ENCODE measurements at places on chromosomes 13 and 19.

DNA sequence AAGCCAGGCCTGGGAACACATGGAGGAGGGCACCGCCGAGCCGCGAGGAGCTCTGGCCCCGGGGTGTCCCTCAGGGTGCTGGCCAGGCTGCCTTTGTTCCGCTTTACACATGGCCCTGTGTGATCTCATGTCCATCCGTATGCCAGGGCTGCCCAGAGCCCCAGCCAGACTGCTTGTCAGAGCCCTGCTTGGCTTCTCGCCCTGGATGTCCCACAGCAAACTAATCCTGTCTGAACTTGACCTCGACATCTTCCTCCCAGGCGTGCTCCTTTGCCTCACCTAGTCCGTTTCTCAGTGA is 14.3 kb downstream of the BCKDHA start:
- no peak for DNase-seq

GRCh38 chr19:11598746-11599145 is 1.5 kb downstream of the ZNF627 start:
- DNase-seq: no peak

DNA sequence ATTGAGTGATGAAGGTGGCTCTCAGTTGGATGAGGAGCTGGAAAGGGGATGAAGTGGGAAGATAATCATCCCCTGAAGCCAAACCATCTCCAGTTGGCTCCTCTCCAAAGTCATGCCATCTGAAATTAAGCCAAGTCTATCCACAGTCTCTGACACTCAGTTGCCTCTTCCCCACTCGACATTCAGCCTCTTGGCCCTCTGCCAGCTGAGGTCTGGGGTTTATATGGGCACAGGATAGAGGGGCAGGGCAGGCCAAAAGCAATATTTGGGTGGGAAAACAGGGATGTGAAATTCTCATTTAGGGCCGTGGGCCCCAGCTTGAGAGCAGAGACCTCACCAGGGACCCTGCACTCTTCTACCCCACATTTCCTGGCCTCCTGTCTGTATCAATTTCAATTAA is 85.9 kb downstream of the SLITRK1 start:
- DNase-seq: no peak

DNA sequence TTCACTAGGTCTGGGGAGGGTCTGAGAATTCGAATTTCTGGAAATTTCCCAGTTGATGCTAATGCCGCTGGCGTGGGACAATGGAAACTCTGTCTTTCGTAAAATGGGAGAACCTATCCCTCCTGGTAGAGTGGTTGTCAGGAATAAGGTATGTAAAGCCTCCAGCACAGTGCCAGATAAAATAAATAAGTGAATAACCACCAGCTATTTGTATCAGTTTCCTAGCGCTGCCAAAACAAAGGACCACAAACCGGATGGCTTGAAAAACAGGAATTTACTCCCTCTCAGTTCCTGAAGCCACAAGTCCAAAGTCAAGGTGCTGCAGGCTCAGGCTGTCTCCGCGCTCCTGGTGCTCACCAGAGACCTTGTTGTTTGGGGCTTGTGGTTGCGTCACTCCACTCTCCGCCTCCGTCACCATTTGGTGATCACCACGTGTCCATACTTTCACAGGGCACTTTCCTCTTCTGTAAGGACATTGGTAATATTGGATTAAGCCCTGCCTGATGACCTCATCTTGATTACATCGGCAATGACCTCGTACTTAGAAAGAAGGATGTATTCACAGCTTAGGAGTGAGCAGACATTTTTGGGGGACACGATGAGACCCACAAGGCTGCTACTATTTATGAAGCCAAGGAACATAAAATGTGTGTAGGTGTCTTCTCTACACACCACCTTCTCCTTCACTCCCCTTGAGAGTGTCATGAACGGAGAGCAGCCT is 428.5 kb downstream of the IRS2 start:
- DNase-seq: no peak

DNA sequence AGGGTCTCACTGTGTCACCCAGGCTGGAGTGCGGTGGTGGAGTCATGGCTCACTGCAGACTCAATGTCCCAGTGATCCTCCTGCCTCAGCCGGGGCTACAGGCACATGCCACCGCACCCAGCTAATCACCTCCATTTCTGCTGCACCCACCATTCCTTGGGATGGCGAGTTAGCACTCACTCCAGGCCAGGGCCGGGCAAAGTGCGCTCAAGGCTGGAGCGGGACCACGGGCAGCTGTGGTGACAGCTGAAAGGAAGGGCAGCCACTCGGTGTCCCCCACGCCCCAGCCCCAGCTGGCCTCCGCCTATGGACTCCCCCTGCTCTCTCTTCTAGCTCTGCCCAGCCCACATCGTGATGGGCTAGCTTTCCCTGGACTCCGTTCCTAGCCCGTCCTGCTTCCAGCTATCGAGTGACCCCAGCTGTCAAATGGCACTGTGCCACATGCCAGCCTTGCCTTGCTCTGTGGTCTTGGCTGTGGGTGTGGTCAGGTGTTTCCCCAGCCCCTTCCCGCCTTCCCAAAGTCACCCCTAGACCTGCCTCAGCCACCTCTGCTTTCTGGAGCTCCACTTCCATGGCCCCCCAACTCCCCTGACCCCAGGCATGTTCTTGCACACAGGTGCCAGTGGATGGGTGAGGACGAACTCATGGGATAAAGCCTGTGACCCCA is 4.1 kb downstream of the MICOS13 start:
- DNase-seq: no peak

- DNase-seq: no peak
Observed at GRCh38 chr13:99256709-99257108, 1.5 kb downstream of the GPR18 start.

- no peak for DNase-seq
Observed at GRCh38 chr19:14147797-14148605, 11.6 kb upstream of the ASF1B start.

DNA sequence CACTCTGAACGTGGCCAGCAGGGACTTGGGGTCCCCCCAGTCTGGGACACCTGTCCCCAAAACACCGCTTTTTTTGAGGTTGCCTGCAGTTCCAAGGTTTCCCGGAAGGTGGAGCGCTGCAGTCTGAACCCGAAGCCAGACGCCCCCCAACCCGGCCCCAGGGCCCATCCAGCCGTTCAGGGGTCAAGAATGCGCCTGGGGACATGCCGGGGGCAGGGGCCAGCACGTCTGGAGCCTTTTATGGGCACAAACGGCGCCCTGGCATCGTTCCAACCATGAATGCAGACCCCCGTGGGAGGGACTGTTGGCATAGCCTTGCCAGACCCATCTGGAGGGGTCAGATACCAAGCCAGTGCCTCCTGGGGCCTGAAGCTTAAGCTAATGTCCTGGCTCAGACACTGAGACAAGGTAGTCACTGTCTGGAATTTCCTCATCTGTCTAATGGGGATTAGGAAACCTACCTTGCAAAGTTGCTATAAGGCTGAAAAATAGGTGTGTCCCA is 6.9 kb downstream of the S1PR5 start:
- DNase-seq: no peak
